AG04449 (cell line): ENCODE measurements at places on chromosomes 12 and 14.

- DNase-seq: no peak
Observed at GRCh38 chr14:95505030-95505589, 11.3 kb downstream of the SYNE3 start.

- no peak for DNase-seq
Observed at GRCh38 chr12:104583301-104583700, 126.6 kb downstream of the CHST11 start.

- DNase-seq: no peak
Observed at GRCh38 chr12:45429831-45430230, 213.9 kb downstream of the ANO6 start.

DNA sequence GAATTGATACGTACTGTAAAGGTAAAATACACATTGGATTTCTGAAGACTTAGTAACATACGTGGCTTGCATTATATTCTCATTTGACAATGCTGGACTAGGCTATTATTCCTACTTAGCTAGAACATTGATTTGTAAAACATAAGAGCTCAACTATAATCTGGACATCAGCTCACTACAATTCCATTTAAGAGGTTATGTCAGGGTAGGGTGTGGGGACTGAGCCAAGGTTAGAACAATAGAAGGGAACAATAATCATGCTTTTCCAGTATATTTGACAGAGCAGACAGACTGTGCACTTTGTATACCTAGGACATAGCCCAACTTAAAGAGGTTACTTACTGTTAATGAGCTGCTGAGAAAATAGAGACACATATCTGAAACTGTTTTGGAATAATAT is 10.8 kb downstream of the ZCRB1 start:
- DNase-seq: no peak

GRCh38 chr12:91633734-91634357 is 451.2 kb upstream of the DCN start:
- DNase-seq: no peak

DNA sequence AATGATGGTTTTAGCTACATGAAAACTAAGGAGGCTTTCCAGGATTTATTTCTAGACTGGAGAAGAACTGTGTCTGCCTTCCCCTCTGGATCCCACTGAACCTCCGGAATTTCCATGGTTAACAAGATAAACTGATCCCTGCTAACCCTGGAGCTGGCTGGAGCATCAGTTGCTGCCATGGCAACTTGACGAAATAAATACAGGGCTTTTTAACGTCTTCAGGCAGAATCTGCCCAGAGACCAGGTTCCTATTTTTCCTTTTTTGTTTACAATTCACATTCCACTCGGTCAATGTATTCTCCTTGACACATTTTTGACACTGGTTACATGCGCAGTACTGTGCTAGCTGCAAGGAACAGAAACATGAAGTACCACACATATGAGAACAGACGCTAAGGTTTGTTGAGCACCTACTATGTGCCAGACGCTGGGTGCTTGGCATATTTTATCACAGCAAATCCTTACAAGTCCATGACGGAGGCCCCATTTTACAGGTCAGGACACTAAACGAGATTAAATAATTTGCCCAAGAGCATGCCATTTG is 1.7 kb downstream of the C14orf132 start:
- DNase-seq: no peak

- peak; percentile 24 for DNase-seq
Observed at GRCh38 chr14:52112336-52113018, 43.6 kb upstream of the NID2 start.

DNA sequence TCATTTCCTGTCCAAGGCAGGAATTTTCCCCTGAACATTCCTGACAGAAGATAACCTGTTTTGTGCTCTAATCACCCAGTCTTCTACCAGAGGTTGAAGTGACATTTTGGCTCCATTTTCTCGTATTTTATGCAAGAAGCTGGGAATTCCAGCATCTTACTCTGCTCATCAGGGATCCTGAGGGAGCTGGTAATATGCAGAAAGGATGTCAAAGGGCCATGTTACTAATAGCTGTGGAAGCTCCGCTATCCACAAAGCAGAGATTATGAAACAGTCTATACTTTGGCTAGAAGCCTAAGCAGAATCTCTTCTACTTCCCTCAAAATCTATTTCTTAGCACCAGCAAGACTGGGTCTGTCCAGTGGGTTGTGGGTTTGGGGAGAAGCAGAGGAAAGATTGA is 613.0 kb downstream of the DIO2 start:
- DNase-seq: no peak

DNA sequence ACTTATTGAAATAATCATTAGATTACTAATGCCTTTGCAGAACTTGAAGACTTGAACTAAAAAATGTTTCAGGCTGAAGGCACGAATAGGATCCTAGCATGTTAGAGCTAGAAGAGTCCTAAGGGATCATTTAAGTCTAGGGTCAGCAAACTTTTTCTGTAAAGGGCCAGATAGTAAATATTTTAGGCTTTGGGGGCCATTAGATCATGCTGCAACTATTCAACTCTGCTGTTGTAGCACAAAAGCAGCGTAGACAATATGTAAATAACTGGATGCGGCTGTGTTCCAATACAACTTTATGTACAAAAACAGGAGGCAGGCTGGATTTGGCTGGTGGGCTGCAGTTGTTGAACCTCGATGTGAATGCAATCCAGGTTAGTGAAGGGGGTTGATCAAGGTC is 221.7 kb downstream of the ATP23 start:
- DNase-seq: no peak

DNA sequence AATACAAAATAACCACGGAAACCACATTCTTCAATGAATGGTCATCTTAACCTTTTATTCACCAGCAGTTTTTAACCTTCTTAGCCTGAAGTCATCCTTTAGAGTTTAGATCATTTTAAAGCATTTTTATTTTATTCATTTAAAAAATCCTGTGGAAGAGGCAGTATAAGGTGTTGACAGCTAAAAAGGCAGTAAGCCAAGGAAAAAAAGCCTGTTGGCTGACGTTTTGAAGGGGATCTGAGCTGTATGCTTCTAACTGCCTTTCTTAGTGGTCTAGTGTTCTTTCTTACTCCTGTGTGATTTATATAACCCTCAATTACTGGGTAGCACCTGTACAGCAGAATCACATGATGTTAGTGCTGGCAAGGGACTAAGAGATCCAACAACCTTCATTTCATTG is 438.3 kb upstream of the SEL1L start:
- DNase-seq: no peak

DNA sequence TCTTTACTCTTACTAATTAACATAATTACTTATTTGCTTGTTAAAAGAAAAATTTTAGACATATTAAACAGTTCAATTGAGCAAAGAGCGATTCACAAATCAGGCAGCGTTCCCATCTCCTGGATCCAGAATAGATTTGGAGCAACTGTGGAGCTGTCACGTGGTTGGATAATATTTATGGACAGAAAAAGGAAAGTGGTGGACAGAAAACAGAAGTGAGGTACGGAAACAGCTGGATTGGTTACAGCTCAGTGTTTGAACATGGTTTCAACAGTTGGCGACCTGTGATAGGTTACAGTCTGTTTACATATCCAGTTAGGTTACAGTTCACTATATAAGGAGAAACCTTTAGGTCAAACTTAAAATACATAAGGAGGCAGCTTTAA is 19.7 kb upstream of the FAM234B start:
- no peak for DNase-seq

DNA sequence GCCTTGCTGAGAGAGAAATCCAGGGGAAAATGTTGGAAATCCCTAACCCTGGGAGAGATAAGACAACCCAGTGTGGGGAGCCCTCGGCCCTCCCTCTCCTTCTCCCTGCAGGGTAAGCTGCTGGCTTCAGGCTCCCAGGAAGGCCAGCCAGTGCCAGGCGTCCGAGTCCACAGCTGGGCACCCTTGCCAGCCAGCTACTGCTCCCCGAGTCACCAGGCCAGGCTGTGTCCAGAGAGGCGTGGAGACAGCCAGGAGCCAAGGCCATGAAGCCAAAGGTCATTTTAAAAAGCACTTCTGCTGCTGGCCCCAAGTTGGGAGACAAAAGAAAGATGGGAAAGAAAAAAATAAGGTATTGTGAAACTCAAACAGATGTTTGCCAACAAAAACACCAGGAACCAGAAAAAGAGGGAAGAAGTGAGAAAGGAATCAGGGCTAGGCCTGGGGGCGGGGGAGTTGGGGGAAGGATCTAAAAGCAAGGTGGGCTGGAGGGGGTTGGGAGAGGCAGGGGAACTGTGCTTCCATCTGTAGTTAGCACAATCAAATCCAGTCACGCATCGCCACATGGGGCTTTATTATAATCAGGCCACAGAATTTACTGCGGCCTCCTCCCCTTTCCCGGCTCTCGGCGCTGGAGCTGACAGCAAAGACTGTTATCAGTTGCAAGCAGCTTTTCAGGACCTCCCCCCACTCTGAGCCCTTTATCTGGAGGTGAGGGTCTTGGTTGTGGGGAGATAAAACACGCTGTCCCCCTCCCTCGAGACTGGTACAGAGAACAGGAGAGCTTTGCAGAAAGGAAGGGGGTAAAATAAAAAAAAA is 33.5 kb downstream of the RBM19 start:
- DNase-seq: no peak

DNA sequence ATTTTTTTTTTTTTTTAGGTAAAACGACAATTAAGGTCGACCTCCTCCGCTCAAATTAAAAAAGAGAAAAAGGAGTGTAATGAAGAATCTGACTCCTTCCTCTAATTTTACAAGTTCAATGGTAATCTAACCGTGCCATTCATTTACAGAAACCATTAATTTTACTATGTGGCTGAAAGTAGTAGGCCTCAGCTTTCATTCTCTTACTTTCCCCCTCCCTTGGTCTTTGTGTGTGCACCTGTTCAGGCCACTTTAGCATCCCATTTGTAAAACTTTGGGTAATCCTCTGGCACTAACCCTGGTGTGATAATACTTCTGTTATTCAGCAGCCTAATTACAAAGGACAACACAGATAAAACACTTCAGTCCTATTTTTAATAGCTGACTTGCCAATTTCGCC is 128.1 kb downstream of the ASCL1 start:
- DNase-seq: no peak

- DNase-seq: no peak
Observed at GRCh38 chr14:58667900-58668299, 30.1 kb downstream of the DACT1 start.

DNA sequence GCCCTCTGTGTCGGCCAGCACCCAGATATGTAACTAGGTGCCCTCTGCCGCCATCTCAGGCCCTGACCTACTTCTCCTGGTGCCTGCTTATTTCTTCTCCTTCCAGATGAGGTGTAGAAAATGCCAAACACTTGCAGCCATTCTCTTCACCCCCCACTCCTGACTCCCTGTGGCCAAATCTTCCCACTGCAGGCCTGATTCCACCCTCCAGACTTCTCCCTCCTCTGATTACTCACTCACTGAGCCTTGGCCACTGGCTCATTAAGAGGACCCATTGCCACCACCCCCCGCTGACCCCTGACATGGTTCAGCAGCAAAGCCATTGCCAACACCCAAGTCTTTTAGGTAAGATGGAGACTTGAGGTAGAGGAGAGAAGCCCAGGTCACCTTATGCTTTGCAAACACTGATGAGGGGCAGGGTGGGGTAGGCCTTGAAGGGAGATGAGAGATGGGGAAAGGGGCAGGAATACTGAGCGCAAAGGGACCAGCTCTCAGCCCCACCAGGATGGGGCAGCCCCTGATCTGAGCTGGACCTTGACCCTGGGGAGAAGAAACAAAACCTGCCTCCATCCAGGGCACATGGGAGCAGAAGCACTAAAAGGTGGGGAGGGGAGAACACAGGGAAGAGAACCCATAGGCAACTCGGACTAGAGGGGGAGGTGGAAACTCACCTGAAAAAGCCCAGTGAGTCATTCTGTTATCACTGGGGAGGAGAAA is 25.1 kb upstream of the ANO2 start:
- DNase-seq: no peak

DNA sequence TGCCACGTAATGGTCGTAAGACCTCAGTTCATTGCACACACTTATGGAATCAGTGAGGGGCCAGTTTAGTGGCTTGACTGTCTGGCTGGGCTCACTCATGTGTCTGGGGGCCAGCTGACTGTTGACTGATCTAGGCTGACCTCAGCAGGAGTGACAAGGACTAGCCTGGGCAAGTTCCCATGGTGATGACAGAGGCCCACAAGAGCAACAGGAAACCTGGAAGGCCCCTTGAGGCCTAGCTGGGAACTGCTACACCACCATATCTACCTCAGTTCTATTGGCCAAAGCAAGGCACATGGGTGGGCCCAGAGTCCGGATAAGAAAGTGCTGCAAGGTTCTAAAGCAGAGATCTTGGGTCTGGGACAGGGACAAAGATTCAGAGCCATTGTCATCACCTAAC is 21.3 kb upstream of the RFLNA start:
- no peak for DNase-seq

DNA sequence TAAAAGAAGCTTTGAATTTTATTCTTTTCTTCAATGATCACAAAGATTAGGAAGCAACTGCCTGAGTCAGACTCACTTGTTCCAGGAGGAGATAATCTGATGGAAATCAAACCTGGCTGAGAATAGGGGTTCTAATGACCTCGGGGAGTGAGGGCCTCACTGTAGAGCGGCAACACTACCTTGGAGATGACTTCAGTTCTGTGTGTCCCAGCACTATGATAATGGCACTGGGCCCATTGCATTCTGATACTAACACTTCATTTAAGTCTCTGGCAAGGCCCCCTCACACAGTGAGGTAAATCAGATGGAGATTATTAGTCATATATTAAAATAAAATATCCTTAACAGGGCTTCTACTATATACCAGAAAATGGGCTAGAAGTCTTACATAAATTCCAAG is 233.3 kb upstream of the EGLN3 start:
- DNase-seq: no peak
